ENCODE measurements at places on chromosomes 7 and 10. TPM values are rescaled to one million over a fixed set of nuclear protein-coding genes. Genes with fewer than 3 reads are reported as not detected.

GRCh38 chr7:41692251-41692650 is 10.6 kb downstream of the INHBA start:
- peaks cover 63% of the 10 kb centered on the region for H3K4me1 ChIP-seq
- H3K4me3 ChIP-seq, result no peak overlapping the region
- H3K27me3 ChIP-seq, result no peaks in the 10 kb centered on the region
- peak overlapping the region; percentile 59 for H3K27ac ChIP-seq
- DNase-seq, result no peak
- H3K36me3 ChIP-seq, result peaks cover 3% of the 10 kb centered on the region

DNA sequence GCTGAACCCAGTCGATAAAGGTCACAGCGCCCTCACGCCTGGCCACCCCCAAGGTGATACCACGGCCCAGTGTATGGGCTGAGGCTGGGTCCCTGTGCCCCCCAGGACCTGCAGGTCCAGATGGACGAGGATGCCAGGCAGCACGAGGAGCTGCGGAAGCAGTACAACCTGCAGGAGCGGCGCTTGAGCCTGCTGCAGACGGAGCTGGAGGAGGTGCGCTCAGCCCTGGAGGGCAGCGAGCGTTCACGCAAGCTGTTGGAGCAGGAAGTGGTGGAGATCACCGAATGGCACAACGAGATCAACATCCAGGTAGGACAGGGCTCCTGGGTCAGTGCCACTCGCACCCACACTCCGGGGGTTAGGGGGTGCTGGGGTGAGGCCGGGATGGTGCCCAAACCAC is 24.2 kb upstream of the ARPC1A start:
- no peaks in the 10 kb centered on the region for H3K4me1 ChIP-seq
- H3K27me3 ChIP-seq, result no peaks in the 10 kb centered on the region
- no peak overlapping the region for H3K27ac ChIP-seq
- no peak for DNase-seq
- H3K4me3 ChIP-seq, result no peak overlapping the region
- no peaks in the 10 kb centered on the region for H3K36me3 ChIP-seq

DNA sequence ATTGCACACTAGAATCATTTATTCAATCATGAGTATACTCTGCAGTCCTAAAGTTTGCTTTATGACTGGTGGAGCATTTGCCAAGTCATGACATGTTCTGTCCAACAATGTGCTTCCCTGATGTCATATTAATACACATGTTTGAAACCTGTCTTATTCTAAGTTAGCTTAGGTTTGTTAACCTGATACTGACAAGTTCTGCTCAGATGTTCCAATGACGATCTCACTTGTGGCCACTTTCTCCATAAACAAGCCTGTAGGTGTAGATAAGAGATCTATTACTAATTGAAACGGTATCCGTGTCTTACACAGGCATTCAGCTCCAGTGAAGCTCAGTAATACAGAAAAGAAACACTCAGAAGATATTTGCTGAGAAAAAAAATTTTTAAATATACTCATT is 64.9 kb downstream of the GPR37 start:
- no peak overlapping the region for H3K4me3 ChIP-seq
- H3K27me3 ChIP-seq, result no peaks in the 10 kb centered on the region
- DNase-seq, result no peak
- no peak overlapping the region for H3K27ac ChIP-seq
- no peaks in the 10 kb centered on the region for H3K4me1 ChIP-seq
- no peaks in the 10 kb centered on the region for H3K36me3 ChIP-seq

- H3K36me3 ChIP-seq, result no peaks in the 10 kb centered on the region
- H3K27me3 ChIP-seq, result no peaks in the 10 kb centered on the region
- no peak overlapping the region for H3K4me3 ChIP-seq
- H3K4me1 ChIP-seq, result no peaks in the 10 kb centered on the region
- no peak for DNase-seq
Observed at GRCh38 chr7:53642361-53642760, 606.9 kb downstream of the POM121L12 start.

DNA sequence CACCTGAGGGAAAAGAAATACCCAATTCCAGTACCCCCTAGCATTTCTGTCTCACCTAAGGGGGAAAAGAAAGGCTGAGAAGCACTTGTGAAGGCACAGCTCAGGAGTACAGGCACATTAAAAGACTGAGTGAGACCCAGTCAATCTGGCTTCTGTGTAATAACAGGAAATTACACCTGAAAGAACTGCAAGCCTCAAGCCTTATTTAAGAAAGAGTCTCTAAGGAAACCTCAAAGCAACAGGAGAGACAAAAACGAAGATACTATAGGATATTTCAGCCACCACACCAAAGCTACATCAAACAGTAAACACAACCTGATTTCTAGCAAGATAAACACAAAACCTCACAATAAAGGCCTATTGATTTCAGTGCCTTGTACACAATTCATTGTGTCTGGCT is 69.6 kb upstream of the CDK1 start:
- H3K27ac ChIP-seq, result no peak overlapping the region
- H3K27me3 ChIP-seq, result peaks cover 3% of the 10 kb centered on the region
- H3K36me3 ChIP-seq, result no peaks in the 10 kb centered on the region
- no peak for DNase-seq

GRCh38 chr10:55091691-55092328 is 290.8 kb upstream of the PCDH15 start:
- H3K36me3 ChIP-seq, result no peaks in the 10 kb centered on the region
- no peak overlapping the region for H3K4me3 ChIP-seq
- H3K4me1 ChIP-seq, result no peaks in the 10 kb centered on the region
- no peak overlapping the region for H3K27ac ChIP-seq
- DNase-seq, result no peak
- H3K27me3 ChIP-seq, result no peaks in the 10 kb centered on the region

GRCh38 chr7:2030475-2031450 is 202.0 kb downstream of the MAD1L1 start:
- no peaks in the 10 kb centered on the region for H3K36me3 ChIP-seq
- DNase-seq, result no peak
- no peaks in the 10 kb centered on the region for H3K27me3 ChIP-seq
- no peak overlapping the region for H3K27ac ChIP-seq

- H3K27ac ChIP-seq, result no peak overlapping the region
- H3K27me3 ChIP-seq, result no peaks in the 10 kb centered on the region
Observed at GRCh38 chr7:73638911-73639310, 14.6 kb upstream of the MLXIPL start.

GRCh38 chr7:120114626-120115025 is 158.3 kb upstream of the KCND2 start:
- H3K27ac ChIP-seq, result no peak overlapping the region
- no peaks in the 10 kb centered on the region for H3K36me3 ChIP-seq
- no peak overlapping the region for H3K4me3 ChIP-seq
- no peaks in the 10 kb centered on the region for H3K27me3 ChIP-seq
- no peak for DNase-seq

GRCh38 chr7:116733924-116734580 is 62.1 kb downstream of the MET start:
- H3K36me3 ChIP-seq, result peaks cover 6% of the 10 kb centered on the region
- no peak overlapping the region for H3K27ac ChIP-seq

DNA sequence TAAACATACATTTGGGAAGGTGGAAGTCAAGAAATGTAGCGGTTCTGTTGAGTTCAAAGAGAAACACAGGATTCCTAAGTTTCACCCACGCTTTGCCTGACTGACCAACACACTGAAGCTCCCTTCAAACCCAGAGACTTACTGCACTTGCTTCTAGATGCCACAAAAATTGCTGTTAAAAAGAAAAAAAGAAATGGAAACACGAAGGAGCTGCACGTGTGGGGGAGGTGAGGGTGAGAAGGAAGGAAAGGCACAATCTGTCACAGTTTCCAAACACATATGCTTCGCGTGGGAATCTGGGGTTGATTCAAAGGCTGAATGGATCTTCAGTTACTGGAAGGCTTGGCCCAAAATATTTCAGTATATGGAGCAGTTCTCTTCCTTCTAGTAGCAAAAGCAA is 495.6 kb downstream of the DNAJB6 start:
- DNase-seq, result no peak
- no peak overlapping the region for H3K4me3 ChIP-seq
- H3K27ac ChIP-seq, result no peak overlapping the region
- H3K4me1 ChIP-seq, result no peaks in the 10 kb centered on the region
- H3K36me3 ChIP-seq, result no peaks in the 10 kb centered on the region

DNA sequence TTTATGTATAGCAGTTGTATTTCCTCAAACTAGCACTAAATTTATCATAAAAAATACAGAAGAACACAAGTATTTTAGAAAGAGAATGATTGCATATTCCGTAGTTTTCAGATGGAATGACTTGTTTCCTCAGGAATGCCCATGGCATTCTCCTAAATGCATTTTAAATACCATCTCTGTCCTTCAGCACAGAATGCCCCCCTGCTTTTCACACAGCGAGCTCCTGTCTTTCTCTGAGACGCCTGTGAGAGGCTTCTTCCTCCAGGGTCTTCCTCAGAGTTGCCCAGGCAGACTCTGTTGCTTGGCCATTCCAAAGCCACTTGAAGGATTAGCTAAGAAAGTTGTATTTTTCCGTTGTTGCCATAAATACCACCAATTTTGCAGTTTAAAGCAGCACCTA is 10.1 kb downstream of the LANCL2 start:
- H3K36me3 ChIP-seq, result no peaks in the 10 kb centered on the region
- no peaks in the 10 kb centered on the region for H3K27me3 ChIP-seq
- no peak for DNase-seq
- no peaks in the 10 kb centered on the region for H3K4me1 ChIP-seq

GRCh38 chr7:117212969-117213877 is 109.6 kb downstream of the WNT2 start:
- H3K4me3 ChIP-seq, result no peak overlapping the region
- peak; percentile 59 for DNase-seq
- H3K27me3 ChIP-seq, result no peaks in the 10 kb centered on the region
- H3K4me1 ChIP-seq, result no peaks in the 10 kb centered on the region
- no peak overlapping the region for H3K27ac ChIP-seq

DNA sequence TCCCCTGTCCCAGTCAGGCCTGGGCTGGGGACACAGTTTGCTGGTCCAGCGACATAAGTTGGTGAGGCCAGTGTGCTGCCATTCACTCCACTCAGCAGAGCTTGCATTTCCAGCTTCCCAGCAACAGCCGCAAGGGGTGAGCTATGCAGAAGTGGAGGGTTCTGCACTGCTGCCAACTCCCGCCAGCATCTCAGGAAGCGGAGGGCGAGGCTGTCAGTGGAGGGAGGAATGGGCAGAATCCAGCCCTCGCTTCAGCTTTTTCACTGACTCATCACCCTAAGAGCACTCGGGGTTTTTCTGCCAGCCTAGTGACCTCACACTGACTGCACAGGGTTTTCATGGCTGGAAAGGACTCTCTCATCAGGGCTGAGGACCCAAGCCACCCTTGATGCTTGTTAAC is 625.1 kb upstream of the MKI67 start:
- no peak overlapping the region for H3K4me3 ChIP-seq
- no peaks in the 10 kb centered on the region for H3K36me3 ChIP-seq
- no peaks in the 10 kb centered on the region for H3K27me3 ChIP-seq
- no peaks in the 10 kb centered on the region for H3K4me1 ChIP-seq

DNA sequence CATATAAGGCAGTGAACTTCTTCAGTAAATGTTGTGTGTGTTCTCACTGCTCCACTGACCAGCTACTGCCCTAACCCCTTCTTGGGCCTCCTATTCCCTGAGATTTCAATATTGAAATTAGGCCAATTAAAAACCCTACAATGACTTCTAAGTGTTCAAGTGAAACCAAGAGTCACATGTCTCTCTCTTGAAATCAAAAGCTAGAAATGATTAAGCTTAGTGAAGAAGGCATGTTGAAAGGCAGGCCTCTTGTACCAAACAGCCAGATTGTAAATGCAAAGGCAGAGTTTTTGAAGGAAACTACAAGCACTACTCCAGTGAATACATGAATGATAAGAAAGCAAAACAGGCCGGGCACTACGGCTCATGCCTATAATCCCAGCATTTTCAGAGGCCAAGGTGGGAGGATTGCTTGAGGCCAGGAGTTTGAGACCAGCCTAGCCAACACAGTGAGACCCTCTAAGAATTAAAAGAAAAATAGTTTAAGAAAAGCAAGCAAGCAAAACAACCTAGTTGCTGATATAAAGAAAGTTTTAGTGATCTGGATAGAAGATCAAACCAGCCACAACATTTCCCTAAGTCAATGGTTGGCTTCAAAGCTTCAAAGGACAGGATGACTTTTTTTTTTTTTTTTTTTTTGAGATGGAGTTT is 22.3 kb downstream of the BRAF start:
- H3K4me3 ChIP-seq, result no peak overlapping the region
- H3K27ac ChIP-seq, result no peak overlapping the region
- no peak for DNase-seq
- no peaks in the 10 kb centered on the region for H3K36me3 ChIP-seq

DNA sequence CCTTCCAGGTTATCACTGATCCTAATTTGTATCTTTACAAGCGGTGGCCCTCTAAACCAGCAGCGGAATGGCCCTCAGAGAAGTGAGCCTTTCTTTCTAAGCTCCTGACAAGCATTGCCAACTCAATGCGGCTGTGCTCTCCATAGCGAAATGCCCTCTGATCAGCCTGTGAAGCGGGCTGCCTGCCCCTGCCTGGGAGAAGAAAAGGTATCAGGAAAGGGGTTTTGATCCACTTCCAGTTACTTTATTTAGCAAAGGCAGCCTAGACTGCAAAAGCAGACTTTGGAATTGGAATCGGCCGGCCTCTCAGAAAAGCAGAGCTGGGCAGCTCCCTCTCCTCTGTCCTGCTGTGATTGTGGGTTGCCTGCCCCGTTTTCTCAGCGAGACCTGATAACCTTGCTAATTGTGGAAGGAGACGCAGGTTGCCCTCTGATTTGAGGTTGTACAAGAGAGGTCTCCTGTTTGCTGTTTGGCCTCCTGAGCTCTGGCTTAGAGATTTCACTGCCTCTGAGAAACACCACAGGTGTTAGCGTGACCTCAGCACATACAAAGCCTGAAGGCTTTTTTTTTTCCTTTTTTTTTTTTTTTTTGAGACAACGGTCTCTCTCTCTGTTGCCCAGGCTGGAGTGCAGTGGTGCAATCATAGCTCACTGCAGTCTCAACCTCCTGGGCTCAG is 53.9 kb upstream of the SH2B2 start:
- peaks cover 4% of the 10 kb centered on the region for H3K36me3 ChIP-seq
- H3K27ac ChIP-seq, result peak overlapping the region; percentile 39
- no peaks in the 10 kb centered on the region for H3K27me3 ChIP-seq

GRCh38 chr10:132133005-132133404 is 53.7 kb upstream of the DPYSL4 start:
- DNase-seq, result no peak
- H3K36me3 ChIP-seq, result no peaks in the 10 kb centered on the region
- no peaks in the 10 kb centered on the region for H3K27me3 ChIP-seq
- no peaks in the 10 kb centered on the region for H3K4me1 ChIP-seq

HACD1 gene
- polyA plus RNA-seq, result 1.0 TPM

DEPP1 gene
- polyA plus RNA-seq, result 79.3 TPM

Data from liver (tissue), 10 donors.